ENCODE measurements at places on chromosomes 1 and 21. TPM values are rescaled to one million over a fixed set of nuclear protein-coding genes. Genes with fewer than 3 reads are reported as not detected.

The C1orf56 gene
- total RNA-seq, result 0.58 TPM

The SLAMF1 gene
- 39.8 TPM for total RNA-seq

The CITED4 gene
- 52.0 TPM for total RNA-seq

The DIO1 gene
- total RNA-seq, result not detected

The LCE1A gene
- not detected for total RNA-seq

The AKNAD1 gene
- not detected for total RNA-seq

The SETD4 gene
- total RNA-seq, result 12.3 TPM

The AGPAT3 gene
- 40.8 TPM for total RNA-seq

The LUZP1 gene
- total RNA-seq, result 23.7 TPM

GRCh38 chr1:201171063-201172036 lies 17.1 kb upstream of the TMEM9 start:
- DNase-seq, result peak; percentile 7

DNA sequence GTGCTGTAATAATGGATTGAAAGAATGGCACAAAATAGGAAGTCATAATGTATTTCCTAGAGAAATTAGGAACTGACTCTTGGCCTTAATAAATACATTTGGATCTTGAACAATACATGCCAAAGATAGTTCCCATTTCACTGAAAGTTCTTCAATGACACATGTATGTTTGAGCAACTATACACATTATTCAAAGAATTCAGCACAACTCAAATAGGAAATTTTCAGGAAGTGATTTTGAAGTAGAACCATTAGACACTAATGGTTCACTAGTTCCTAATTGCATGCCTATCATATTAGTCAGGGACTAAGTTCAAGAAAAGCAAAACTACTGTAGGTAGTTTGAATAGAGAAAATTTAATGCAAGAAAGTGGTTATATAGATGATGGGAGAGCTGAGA lies 404.7 kb downstream of the LMO4 start:
- no peak for DNase-seq

DNA sequence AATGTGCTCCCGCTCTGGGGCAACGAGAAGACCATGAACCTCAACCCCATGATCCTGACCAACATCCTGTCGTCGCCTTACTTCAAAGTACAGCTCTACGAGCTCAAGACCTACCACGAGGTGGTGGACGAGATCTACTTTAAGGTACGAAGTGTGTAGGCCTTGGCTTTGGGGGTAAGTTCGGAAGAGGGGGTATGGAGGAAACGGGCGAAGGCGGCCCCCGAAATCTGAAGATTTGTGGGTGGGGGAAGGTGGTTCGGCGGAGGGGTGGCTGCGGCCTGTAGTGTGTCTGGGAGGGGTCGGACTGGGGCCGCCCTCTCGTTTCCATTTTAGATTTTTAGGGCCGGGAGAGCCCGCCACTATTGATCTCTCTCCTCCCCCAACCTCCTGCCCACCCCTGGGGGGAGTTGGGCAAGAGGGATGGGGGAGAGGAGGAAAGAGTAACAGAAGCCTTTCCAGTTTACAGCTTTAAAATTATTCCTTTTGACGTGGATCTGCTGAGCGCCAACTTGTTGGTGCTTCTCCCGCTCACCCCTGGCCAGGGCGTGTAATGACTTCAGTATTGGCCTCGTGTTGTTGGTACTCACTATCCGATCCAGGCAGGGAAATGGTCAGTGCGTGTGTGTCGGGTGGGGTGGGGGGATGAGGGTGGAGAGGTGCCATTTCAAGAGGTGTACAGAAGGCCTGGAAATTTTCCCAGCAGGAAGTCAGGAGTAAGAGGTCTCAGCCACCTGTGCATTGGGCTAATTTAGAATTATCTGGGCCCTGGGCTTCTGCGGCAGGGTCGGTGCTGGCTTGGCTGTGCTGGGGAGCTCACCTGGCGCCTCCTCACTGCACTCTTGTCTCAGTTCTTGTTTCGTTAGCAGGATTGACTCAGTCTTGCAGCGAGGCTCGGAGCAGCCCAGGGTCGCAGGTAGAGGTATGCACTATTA lies 880 bp downstream of the PRPF38B start:
- DNase-seq, result peak; percentile 43

DNA sequence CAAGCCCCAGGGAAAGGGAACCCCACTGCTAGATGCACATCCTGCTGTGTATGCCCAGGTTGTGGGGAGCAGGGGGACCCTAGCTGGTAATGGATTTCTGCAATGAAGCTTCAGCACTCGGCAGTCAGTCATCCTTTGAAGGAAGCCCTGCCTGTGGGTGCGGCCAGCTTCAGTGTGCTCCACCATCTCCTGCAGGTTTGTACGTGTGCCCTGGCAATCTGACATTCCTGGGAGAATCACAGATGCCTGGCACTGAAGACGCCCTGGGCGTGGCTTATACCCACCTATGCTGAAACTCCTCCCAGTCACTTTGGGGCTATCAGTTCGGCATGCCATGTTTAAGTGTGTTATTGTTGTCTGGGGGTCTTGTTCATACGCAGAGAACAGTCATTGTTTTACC lies 6.8 kb downstream of the SPRR5 start:
- no peak for DNase-seq

GRCh38 chr21:17003258-17003615 lies 509.6 kb upstream of the CXADR start:
- DNase-seq, result no peak

DNA sequence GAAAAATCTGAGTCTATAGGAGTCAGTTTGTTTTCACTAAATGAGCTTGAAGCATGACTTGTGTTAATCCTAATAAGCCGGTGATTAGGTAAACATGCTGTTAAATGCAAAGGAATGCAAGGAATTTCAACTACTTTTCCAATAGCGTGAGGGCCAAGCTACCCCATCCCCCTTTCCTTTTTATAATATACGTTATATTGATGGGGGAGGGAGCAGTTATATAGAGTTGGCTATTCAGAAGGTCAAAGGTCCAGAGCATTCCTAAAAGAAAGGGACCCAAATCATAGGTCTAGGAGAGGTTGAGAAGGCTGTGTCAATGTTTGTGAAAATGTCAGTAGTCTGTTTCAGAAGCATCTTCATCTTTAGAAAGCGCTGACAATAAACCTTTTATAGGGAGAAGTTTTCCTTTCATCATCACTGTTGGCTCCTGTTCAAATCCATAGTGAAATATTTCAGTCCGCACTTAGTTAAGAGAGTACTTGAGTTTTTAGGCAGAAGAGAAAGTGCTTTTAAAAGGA lies 3.8 kb downstream of the CCN1 start:
- DNase-seq, result no peak

DNA sequence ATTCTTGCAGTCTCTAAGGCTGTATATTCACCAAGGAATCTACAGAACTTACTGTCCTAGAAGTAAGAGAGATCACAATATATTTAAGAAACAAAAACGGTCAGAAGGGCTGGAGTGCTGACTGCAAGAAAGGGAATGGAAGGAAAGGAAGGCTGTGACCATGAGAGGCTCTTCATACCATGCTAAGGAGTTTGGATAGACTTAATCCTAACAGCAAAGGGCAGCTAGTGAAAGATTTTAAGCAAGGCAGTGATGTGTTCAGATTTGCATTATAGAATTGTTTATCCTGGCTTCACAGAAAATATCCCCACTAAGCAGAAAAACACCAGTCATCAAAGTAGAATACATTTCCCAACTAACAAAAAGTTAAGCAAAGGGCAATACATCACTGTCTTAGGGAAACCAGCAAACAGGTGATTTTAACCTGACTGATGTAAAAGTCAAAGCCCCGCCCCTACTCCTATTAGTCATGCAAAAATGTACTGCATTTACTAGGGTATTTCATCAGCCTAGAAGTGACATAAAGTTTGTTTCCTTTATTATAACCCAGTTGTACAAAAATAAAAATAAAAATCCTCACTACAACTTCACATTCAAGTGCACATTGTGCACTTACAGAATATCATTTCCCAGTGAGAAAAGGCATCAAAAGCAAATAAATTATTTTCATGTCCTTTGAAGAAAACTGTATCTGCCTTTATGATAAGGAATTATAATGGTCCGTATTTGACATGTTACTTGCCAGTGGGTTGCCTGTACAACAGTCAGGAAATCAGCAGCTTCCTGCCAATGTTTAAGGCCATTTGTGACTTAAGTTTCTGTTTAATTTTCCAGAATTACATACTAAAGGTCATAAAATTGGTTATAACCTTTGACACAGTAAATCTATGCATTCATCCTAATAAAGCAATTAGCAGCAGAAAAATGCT lies 17.2 kb downstream of the JAK1 start:
- no peak for DNase-seq

DNA sequence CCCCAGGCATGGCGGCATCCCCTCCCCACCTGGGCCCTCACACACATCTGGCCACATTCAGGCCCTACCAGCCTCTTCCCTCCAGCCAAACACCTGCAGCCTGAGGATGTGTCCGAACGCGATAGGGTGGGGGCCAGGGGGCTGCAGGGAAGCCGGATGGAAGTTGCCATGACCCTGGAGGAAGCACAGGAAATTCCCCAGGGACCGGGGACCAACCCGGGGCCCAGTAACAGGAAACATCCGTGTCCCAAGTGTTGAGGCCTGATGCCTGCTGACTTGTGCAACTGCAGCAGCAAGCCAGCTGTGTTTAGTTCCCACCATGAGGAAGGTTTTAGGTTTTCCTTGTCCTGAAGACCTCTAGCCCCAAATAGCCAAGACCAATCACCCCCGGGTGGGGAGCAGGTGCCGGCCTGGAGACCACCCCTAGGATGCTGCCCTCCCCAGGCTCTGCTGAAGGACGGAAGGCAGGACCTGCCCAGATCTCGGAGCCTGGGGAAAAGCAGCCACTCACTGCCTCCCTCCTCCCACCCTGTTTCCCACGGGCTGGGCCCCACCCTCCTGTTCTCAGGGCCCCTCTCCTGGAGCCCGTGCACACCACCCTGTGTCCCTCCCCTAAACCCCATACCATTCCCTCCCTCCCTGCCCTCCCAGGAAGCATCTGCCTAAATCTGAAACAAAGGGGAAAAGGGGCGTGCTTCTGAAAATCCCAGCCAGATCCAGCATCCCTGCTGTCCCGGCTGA lies 29.8 kb downstream of the MEGF6 start:
- DNase-seq, result no peak

- DNase-seq, result no peak
Observed at GRCh38 chr1:202567738-202568137, 142.5 kb downstream of the SYT2 start.

GRCh38 chr1:100832694-100833428 lies 61.8 kb downstream of the EXTL2 start:
- DNase-seq, result no peak
